ENCODE measurements at places on chromosomes 4 and X.

DNA sequence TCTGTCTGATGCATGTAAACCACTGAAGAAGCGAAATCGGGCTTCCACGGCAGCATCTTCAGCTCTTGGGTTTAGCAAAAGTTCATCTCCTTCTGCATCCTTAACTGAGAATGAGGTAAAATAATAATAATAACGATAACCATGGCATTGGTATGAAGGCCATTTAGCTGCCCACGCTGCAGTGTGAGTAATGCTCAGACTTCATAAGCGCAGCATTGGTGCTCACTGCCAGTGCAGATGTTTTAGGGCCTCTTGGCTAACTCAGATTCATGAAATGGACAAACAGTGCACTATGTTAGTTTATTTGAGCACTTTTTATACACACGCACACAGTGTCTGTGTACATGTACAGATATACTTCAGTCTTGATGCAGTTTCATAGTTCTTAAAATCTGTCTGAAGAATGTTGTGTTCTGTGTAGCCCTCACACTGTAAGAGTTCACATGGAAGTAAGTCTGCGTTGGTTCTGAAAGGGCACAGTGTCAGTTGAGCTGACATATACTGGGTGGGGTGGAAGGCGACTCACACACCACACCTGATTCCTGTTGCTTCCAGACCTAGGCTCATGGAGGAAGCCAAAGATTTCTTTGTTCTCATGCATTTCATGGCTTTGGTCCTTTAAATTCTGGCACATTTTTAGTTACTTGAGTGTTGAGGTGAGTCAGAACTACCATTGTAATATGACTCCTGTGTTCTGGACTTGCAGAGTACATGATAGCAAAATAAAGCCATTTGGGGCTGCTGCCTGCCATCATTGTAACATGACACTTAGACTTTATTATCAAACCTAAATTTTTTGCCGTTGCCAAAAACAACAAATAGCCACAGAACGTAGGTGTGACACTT, 68.7 kb downstream of the NSD2 start:
- DNase-seq: peak; percentile 95

- DNase-seq: no peak
Measured at GRCh38 chr4:186805020-186805820, 81.6 kb upstream of the FAT1 start.

DNA sequence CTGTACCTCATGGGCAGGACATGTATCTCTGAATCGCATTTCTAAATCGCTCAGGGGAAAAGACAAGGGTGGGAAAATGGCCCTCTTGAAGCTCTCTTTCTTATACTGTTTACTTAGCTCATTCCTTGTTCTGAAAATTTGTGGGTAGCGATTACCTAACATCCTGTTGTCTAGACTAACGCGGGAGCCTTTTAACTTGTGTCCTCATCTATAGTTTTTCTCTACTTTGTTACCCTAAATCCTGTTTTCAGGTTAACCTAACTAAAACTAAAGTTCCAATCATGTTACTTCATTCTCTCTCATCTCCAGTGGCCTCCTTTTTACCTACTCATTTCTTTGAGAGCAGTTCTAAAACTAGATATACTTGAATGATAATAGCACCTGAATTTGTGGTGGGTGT, 45.0 kb downstream of the SNX25 start:
- DNase-seq: peak; percentile 56

DNA sequence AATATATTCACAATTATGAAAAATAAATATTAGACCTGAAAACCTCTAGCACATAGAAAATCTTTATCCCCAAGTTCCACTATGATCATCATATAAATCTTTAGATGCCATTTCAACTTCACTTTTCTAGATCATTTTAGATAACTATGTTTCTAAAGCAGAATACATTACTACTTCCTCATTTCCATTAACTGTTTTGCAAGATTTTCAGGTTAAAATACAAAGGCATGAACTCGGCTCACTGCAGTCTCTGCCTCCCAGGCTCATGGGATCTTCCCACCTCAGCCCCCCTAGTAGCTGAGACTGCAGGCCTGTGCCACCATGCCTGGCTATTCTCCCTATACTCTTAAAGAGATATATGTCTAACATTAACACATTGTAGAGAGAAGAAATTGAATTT, 1365.9 kb upstream of the AGA start:
- DNase-seq: no peak

DNA sequence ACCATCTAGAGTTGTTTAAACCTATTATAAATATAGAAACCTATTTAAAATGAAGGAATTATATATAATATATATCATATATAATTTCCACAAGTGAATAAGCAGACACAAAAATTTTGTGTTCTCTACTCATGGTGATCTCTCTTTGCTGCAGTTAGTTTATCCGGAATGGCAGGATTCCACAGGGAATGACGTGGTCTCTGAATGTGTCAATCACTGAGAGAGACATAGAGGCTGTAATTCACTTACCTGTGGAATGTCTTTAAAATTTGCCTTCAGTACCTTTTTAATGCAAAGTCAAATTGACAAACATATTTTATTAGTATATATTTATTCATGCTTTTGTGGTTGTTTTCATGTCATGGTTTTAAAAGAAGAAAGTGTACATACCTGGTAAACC, 669.3 kb downstream of the NLGN4X start:
- no peak for DNase-seq

DNA sequence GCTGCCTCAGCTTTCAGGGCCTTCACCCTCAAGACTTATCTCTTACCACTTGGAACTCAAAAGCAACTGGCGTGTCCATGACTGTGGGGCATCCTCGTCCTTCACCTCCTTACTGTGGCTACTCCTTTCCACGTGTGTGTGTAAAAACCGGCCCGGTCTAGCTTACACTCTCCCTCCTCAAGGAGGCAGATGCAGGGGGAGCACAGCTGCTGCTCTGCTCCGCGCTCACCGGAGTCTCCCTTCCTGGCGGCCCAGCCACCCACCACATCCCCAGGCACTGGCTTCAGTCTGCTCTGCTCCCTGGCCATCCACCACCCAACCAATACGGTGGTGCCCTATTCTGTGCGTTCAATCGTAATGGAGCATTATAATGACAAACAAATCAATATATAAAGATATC, 8.3 kb downstream of the RNF212 start:
- DNase-seq: no peak

- DNase-seq: no peak
Measured at GRCh38 chr4:163922302-163922701, 427.8 kb downstream of the TMA16 start.

DNA sequence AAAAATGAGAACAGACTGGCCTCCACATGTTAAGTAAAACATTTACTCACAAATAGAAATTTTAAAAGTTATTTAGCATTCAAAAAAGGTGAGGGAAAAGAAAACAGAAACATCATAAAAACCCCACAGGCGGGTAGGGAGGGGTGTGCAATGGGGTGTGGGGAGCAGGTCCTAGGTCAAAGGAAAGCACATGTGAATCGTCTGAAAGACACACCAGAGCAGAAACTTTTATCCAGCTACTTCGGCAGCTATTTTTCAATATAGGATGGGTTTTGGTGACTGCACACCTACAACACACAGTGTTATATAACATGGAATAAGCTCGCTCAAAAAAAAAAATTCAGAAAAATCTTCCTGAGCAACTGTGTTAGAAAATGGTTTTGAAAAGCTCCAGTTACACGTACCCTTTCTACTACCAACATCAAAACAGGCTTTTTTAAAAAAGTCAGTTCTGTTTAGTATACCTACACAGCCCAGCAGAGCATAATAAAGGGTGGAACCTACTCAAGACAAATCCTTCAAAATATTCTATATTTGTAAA, 1.6 kb downstream of the OTUD4 start:
- DNase-seq: no peak

GRCh38 chrX:116378961-116379360, 57.4 kb upstream of the SLC6A14 start:
- no peak for DNase-seq

- peak; percentile 93 for DNase-seq
Measured at GRCh38 chr4:145920205-145920604, 18.4 kb downstream of the ZNF827 start.

GRCh38 chrX:39896951-39897740, 200.6 kb downstream of the BCOR start:
- DNase-seq: peak; percentile 62

DNA sequence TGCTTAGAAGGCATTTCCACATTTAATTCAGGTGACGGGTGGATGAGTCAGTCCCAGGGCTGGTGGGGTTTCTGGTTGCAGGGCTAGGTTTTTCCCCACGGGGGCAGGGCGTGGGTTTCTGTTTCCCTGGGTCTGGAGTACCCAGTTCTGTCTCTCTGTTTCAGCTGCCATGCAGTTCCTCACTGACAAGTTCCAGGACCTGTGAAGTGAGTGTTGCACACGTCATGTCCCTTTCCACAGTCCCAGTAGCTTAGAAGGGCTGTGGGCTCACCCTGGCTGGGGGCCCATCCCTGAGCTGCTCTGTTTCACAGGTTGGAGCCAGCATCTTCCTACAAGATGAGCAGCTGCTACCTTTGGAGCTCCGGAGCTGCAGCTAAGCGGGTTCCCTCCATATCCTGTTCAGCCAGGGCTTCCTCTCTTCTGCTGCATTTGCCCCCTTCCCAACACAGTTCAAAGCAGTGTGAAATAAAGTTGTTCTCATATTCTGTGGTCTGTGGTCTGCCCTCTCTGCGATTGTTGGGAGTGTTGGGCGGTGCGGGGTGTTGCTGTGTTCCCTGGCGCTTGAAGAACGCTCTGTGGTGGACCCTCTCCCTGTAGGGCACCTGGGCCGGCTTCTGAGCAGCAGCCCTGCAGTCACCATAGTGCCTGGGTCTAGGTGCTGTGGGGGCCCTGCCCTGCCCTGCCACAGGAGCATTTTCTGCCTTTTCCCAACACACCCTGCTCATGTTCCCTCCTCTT, 3.9 kb downstream of the LOC101059915 start:
- no peak for DNase-seq

GRCh38 chr4:102151696-102152095, 193.6 kb downstream of the SLC39A8 start:
- no peak for DNase-seq

DNA sequence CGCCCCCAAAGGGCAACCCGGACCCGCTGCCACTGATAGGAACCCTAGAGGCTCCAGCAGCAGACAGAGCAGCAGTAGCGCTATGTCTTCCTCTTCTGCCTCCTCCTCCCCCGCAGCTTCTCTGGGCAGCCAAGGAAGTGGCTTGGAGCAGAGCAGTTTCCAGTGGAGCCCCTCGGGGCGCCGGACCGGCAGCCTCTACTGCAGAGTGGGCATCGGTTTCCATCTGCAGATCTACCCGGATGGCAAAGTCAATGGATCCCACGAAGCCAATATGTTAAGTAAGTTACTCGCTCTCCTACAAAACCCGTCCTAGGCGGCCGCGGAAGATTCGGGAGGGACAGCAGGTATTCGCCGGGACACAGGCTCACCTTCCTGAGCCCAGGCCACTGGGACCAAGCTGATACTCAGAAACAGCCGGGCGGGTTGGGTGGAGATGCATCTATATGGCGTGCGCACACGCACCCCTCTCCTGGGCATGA, 477 bp downstream of the FGF5 start:
- DNase-seq: peak; percentile 59

- DNase-seq: peak; percentile 55
Measured at GRCh38 chr4:154928640-154929257, 147.7 kb downstream of the RBM46 start.

DNA sequence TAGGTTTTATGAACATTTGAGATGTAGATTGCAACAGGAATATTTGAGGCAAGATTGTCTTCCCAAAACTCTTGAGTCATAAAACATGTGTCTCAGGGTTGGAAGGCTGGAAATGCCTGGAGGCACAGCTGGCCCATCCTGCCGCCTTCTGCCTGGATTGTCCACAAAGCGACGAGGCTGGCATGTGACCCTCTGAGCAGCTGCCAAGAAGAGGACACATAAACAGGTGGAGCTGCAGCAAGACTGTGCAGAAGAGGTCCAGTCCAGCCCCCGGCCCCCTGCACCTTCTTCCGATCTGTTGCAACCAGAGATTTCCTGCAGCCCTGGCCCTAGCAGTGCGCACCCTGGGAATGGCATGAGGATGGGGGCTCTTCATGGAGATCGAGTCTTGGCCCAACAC, 101.9 kb upstream of the BCOR start:
- DNase-seq: no peak

DNA sequence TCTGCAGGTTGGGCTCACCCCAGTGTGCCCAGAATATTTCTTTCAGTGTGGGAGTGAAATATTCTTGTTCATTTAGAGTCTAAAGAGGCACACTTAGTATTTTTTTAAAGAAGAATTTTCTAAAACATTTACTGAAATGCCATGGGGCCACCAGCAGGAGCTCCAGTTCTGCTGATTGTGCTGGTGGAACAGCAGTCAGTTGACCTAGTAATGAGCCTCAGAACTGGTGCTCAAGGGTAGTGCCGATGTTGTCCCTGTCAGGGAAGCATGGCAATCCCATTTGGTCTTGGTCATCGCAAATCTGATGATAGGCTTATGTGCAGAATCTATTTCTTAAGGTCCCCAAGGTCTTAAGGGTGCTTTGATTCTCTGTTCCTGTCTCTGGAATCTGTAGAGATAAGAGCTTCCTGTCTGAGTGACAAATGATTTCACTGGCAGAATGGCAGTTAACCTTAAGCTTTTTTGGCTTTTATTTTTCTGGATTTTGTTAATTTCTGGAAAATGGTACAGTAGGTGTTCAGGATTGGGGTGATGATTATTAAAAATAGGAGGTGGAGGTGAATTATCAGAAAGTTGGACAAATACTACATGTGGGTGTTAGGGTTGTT, 31.3 kb downstream of the JADE1 start:
- DNase-seq: no peak

GRCh38 chr4:2333356-2333841, 71.5 kb upstream of the MXD4 start:
- DNase-seq: no peak
